Caki2 (cell line): ENCODE measurements at places on chromosomes 11 and 22. TPM values are rescaled to one million over a fixed set of nuclear protein-coding genes. Genes with fewer than 3 reads are reported as not detected.

DNA sequence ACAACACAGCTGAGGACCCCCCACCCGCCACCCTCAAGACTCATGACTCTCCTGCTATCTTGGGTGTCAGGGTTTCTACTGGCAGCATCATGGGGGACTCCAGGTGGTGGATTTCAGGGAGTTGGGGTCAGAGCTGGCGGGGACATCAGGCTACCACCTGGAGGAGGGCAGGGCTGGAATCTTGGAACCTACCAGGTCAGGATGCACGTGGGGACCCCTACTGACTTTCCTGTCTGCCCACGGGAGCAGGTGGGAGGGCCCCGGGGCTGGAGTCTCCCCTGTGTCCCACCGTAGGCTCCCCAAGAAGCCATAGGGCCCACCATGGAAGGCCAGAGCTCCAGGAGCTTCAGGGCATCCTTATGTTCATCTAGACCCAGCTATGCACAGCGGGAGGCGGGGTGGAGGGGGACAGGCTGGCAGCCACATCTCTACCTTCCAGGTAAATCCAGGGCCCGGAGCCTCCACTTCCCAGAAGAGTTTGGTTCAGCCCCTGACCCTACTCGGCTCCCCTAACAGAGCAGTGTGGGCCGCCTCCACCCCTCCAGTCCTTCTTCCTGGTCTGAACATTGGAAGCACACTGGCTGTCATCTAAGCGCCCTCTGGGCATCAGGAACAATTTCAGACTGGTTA, 10.0 kb downstream of the SLC37A2 start:
- DNase-seq: no peak

GAL3ST3 gene
- total RNA-seq: not detected in 2 replicates

CCDC87 gene
- total RNA-seq: 0.41 and 0.61 TPM in 2 replicates

DNA sequence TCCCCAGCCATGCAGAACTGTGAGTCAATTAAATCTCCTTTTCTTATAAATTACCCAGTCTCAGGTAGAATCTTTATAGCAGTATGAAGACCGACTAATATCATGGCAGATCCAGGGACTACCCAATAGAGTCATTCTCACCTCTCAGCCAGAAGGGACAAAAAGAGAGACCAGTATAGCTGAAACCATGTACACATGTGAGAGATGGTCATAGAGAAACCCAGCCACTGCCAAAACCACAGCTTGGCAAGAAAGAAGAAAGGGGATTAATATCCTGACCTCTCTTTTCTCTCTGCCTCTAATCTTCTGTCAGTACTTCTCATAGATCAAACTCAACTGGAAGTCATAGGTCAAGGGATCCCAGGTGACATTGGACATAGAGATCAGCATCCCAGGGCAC, 109.8 kb downstream of the CCDC34 start:
- no peak for DNase-seq

DNA sequence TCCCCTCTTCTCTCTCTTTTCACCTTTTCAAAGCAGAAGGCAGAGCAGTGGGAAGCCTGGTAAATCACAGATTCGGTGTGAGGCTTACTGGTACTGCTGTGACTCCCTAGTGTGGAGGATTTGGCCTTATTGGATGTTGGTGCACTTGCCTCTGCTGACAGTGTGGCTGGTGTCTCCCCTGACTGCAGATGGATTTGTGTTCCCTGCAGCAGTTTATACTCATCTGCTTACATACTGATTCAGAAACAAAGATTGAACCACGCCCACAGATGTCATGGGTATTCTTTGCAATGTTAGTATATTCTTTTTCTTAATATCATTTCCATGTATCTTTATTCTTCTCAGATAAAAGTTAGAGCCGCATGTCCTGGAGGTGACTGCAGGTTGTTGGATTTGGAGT, 26.8 kb upstream of the GRIK4 start:
- DNase-seq: no peak
